ENCODE measurements at places on chromosomes 16 and 17.

- no peak overlapping the region for H3K4me3 ChIP-seq
- DNase-seq = no peak
- peaks cover 2% of the 10 kb centered on the region for H3K36me3 ChIP-seq
- peaks cover 33% of the 10 kb centered on the region for H3K4me1 ChIP-seq
- no peaks in the 10 kb centered on the region for H3K27me3 ChIP-seq
Observed at GRCh38 chr17:64219571-64219970, 43.5 kb downstream of the TEX2 start.

DNA sequence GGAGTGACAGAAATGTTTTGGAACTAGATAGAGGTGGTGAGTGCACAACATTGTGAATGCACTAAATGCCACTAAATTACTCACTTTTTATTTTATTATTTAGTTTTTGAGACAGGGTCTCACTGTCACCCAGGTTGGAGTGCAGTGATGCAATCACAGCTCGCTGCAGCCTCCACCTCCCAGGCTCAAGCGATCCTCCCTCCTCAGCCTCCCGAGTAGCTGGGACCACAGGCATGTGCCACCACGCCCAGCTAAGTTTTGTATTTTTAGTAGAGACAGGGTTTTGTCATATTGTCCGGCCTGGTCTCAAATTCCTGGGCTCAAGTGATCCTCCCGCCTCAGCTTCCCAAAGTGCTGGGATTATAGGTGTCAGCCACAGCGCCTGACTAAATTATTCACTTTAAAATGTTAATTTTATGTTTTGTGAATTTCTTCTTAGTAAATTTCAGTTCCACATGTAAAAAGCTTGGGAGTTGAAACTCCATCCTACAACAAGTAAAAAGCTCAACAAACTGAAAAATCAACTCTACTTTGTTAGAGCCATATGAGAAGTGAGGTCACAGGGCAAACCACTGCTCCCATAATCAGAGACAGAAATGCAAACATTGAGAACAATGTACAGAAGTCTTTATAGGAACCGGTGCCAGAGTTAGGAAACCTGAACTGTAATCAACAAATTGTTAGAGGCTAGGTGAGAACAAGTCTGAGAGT is 13.8 kb upstream of the SLC5A10 start:
- H3K4me1 ChIP-seq = peaks cover 9% of the 10 kb centered on the region
- H3K36me3 ChIP-seq = no peaks in the 10 kb centered on the region
- H3K27me3 ChIP-seq = no peaks in the 10 kb centered on the region
- no peak overlapping the region for H3K4me3 ChIP-seq
- DNase-seq = no peak

DNA sequence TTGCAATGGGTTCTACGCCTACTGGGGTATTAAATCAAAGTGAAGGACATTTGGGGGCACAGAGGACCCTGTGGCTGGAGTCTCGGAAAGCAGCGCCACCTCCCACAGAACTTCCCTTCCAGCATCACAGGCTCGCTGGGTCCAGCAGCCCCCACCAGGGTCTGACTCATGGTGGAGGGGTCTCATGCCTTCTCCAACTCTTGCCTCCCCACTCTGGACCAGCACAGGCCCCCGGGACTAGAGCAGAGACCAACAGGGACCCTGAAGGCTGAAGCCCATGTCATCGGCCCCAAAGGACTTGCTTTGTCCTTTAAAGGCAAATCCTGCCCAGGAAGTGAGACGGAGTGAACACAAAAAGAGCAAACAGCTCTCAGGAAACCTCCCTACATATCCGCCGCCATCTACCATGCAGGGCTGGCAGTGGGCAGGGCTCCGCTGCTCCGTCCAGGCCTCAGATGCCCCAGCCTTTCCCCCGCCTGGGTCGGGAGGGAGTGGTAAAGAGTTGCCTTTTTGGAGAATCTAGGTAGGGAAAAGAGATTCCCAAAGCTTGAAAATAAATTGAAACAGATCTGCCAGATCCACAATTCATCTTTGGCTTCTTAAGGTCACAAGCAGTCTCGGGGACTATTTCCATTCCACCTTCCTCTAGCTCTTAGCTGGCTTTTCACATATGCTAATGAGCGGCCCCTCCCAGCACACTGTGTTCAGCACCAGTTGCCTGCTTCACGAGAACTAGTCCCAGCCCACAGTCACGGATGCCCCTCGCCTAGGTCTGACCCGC is 2.1 kb upstream of the GPRC5C start:
- no peaks in the 10 kb centered on the region for H3K36me3 ChIP-seq
- H3K4me1 ChIP-seq = peaks cover 14% of the 10 kb centered on the region
- no peak for DNase-seq
- H3K27ac ChIP-seq = no peak overlapping the region
- no peak overlapping the region for H3K4me3 ChIP-seq

DNA sequence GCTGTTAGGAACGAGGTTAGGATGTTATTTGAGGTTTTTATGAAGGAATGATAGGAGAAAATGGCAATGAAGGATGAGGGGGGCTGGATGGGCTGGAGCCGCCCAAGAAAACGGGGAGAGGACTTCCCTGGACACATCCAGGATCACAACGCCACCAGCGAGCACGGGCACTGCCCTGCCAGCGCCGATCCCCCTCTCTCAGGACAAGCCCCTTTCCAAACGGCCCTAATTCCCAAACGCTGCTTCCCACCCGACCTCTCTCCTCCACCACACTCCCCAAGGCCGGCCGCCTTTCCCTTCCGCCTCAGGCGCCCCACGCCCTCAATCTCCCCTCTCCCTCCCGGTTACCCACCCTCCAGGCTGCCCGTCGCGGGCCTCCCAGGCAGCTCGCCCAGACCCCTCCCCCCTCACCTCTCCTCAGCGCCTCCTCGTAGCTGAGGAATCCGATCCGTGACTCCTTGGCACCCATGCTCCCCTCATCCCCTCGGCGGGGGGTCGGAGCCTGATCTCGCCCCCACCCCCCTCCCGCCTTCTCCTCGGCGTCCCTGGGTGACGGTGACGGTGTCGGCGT is 377 bp downstream of the USP32 start:
- H3K27ac ChIP-seq = peak overlapping the region; percentile 73
- H3K36me3 ChIP-seq = no peaks in the 10 kb centered on the region
- H3K4me3 ChIP-seq = peak overlapping the region; percentile 89
- no peak for DNase-seq
- H3K4me1 ChIP-seq = peaks cover 47% of the 10 kb centered on the region
- H3K27me3 ChIP-seq = no peaks in the 10 kb centered on the region
